Activated naive CD4-positive, alpha-beta T cell treated with anti-CD3 and anti-CD28 coated beads for 36 hours (primary cell): ENCODE measurements at places on chromosomes 12 and 14. TPM values are rescaled to one million over a fixed set of nuclear protein-coding genes. Genes with fewer than 3 reads are reported as not detected.

The SLC25A47 gene
- total RNA-seq, result not detected

DNA sequence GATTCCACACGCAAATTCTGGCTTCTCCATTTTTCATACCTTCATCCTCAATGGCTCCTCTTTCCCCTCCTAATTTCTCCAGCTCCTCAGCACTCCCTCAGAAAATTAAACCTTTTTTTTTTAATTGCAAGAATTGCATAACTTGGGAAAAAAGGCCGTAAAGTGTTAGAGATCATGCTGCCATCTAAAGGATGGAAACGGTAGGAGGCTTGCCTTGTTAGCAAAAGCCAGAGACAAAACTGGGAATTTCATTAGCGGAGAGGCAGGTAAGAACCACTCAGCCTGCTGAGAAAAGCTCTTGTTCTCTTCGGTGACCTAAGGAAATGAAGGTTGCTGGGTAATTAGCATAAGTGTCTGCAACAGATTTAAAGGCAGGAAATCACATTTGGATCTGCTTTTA lies 204.3 kb downstream of the AEBP2 start:
- peaks cover 2% of the 10 kb centered on the region for H3K36me3 ChIP-seq
- H3K27me3 ChIP-seq, result no peaks in the 10 kb centered on the region
- H3K27ac ChIP-seq, result no peak overlapping the region
- H3K4me3 ChIP-seq, result no peak overlapping the region

DNA sequence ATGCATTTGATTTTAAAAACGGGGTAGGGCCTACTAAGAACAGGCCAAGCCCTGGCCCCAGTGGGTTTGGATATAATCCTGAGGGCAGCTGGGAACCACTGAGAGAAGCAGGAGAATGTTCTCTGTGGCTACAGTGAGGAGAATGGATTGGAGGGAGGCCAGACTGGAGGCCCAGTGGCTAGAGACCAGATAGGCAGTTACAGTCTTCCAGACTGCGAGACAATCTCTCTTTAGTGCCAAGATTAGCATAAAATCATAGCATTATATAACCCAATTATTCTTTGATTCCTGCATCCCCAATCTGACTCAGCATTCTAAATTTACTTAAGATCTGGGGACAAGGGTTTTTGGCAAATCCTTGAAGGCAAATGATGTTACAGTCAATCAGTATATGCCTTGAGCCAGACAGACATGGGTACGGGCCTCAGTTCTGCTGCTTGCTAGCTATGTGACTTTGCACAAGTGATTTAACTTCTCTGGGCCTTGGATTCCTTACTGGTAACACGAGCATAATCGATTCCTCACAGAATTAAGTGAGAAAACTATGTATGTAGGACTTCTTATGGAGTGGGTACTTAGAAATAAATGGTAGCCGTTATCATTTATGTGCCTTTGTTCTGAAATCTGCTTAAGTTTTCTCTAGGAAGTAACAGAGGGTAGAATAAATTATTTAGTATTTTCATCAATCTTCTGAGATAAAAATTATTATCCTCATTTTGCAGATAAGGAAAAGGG lies 18.3 kb downstream of the NINJ2 start:
- peaks cover 40% of the 10 kb centered on the region for H3K4me1 ChIP-seq
- H3K27me3 ChIP-seq, result no peaks in the 10 kb centered on the region
- no peak for DNase-seq
- H3K27ac ChIP-seq, result no peak overlapping the region
- no peaks in the 10 kb centered on the region for H3K36me3 ChIP-seq

DNA sequence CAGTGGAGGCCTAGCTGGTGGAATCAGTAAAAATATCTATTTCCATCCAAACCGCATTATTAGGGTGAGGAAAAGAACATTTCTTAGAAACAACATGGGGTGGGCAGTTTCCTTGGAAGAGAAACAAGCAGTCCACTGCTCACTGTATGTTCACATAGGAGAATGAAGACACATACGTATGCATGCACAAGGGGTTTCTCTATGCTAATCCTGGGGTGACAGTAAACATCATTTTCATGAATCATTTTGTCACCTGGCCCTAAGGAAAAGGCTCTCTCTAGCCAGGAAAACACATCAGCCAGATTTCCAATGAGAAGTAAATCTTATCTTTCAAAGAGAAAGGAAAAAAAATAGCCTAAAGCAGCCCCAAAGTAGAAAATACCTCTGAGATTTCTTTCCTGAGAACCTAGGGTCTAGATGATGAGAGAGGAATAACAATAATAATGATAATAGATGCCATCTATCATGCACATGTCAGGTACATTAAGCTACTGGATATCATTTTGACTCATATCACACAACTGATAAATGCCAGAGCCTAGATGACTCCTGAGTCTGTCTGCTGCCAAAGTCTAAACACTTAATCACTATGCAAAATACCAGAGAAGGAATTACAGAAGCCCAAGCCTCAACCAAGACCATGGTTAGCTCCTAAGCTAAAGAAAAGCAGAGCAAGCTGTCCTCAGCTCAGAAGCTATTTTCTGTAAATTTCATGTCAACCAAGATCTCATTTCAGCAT lies 520.5 kb upstream of the TMPO start:
- H3K27me3 ChIP-seq, result peaks cover 10% of the 10 kb centered on the region
- H3K36me3 ChIP-seq, result no peaks in the 10 kb centered on the region
- no peak overlapping the region for H3K27ac ChIP-seq
- H3K4me3 ChIP-seq, result no peak overlapping the region

DNA sequence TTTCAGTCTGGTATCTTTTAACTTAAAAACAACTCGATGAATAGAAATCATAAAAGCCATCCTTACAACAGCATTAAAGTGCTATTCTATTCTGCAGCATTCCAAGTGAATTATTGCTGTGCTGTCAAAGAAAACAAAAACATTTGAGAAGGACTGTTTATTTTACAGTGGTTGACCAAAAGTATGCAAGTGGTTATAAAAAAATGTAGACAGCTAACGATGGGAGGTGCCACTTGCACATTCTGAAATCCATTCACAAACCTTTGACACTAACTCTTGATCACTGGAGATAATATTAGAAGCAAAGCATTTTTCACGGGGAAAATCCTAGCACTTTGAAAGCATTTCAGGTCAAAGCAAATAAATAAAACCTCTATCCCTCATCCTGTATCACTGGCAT lies 55.6 kb downstream of the HMGA2 start:
- no peak overlapping the region for H3K4me3 ChIP-seq
- H3K36me3 ChIP-seq, result no peaks in the 10 kb centered on the region
- no peak for DNase-seq
- H3K27me3 ChIP-seq, result peaks cover 41% of the 10 kb centered on the region
- no peak overlapping the region for H3K27ac ChIP-seq
- H3K4me1 ChIP-seq, result no peaks in the 10 kb centered on the region

The SRGAP1 gene
- 0.02 TPM for total RNA-seq

GRCh38 chr12:64933791-64934190 lies 109.3 kb downstream of the TBC1D30 start:
- H3K27me3 ChIP-seq, result peaks cover 34% of the 10 kb centered on the region

The HNF1A gene
- total RNA-seq, result not detected

GRCh38 chr14:71454513-71455332 lies 477.5 kb upstream of the RGS6 start:
- peaks cover 1% of the 10 kb centered on the region for H3K36me3 ChIP-seq
- no peak overlapping the region for H3K27ac ChIP-seq
- peaks cover 13% of the 10 kb centered on the region for H3K4me1 ChIP-seq
- H3K4me3 ChIP-seq, result no peak overlapping the region

GRCh38 chr12:116141110-116141832 lies 136.2 kb downstream of the MED13L start:
- DNase-seq, result no peak
- no peak overlapping the region for H3K4me3 ChIP-seq
- no peaks in the 10 kb centered on the region for H3K36me3 ChIP-seq

DNA sequence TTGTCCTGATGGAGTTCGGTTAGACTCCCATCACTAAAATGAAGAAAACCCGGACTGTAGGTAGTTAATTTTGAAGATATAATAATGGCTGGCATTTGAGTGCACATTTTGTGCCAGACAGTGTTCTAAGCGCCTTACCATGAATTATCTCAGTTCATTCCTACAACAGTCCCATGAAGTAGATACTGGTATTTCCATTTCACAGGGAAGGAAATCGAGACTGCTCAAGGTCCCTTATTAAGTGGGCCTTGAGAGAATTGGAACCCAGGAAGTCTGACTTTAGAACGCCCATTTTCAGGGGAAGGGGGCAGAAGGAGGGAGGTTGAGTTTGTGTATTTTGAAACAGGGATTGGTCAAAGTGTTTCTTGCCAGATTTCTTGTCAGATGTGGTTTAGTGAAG lies 855 bp downstream of the MNAT1 start:
- peak overlapping the region; percentile 97 for H3K4me3 ChIP-seq
- H3K4me1 ChIP-seq, result peaks cover 20% of the 10 kb centered on the region
- H3K36me3 ChIP-seq, result peaks cover 3% of the 10 kb centered on the region

DNA sequence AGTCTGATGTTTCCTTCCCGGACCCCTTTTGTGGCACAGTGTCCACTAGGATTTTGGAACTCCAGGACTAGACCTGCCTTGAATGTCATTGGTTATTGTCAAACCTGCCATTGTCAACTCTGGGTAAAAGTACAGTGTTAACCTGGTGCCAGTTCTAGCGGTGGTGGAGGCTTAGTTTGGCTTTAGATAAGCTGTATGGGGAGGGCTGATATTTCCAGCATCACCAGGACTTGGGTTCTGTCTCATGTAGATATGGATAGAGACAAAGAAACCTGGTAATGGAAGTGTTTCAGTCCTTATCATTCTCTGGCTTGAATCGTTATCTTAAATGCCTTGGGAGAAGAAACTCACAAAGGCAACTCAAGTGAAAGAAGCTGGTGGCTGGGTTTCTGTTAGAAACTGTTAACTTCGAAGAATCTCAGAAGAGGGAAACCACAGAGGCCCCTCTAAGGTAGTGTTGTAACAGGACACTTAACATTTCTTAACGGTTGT lies 10.6 kb downstream of the CHST11 start:
- no peak overlapping the region for H3K4me3 ChIP-seq
- no peak for DNase-seq
- peaks cover 65% of the 10 kb centered on the region for H3K4me1 ChIP-seq
- H3K27me3 ChIP-seq, result no peaks in the 10 kb centered on the region

The FOXG1 gene
- total RNA-seq, result not detected

GRCh38 chr14:50862036-50862570 lies 9.8 kb upstream of the ABHD12B start:
- H3K4me1 ChIP-seq, result peaks cover 10% of the 10 kb centered on the region
- peaks cover 3% of the 10 kb centered on the region for H3K27me3 ChIP-seq
- no peak overlapping the region for H3K4me3 ChIP-seq
- H3K27ac ChIP-seq, result no peak overlapping the region
- DNase-seq, result no peak

DNA sequence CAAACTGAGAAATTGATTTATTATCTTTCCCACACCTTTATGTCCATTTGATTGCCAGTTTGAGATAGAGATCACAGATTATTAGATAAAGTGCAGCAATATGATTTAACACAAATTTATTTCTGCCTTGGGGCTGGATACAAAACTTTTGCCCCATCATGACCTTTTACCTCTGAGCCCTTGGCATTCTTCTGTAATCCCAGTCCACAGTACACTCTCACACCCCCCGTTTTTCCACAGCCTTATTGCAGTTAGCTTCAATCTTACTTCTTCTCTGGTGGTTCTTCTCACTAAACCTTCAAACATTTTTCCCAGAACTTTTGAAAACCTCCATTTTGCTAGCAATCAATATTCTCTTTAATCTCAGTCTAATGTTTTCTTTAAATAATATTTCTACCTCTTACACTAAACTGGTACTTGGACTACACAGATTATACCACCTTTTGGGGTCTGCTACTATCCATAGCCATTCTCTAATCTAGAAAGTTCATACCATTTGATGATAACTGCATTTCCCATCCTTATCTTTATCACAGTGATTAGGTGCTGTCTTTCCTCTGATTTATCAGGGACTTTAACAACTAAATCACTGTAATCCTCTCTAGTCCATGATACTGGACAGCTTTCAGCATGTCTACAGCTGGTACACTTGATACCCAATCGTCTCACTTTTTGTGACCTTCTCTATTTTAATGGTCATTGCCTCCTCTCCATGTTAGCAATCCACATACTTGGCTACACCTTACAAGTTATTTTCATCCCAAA lies 186.7 kb upstream of the PDE3A start:
- no peaks in the 10 kb centered on the region for H3K36me3 ChIP-seq
- H3K27ac ChIP-seq, result no peak overlapping the region
- H3K4me3 ChIP-seq, result no peak overlapping the region
- DNase-seq, result no peak
- no peaks in the 10 kb centered on the region for H3K4me1 ChIP-seq
- no peaks in the 10 kb centered on the region for H3K27me3 ChIP-seq

DNA sequence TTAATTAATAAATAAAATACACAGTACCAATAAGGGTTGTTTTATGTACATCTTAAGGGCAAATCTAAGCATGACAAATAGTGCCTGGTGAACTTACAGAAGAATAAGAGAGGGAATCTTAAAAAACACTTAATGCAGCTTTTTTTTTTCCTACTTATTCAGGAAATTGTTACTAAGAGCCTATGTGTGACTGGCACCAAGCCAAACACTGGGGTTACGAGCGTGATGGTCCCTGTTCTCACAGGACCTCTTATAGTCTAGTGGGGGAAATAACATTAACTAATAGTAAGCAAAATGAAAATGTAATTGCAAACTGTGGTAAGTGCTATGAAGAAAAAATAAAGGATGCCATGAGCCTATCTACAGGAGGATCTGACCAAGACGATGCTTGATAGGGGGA lies 53.6 kb downstream of the RTN1 start:
- no peak for DNase-seq
- no peaks in the 10 kb centered on the region for H3K4me1 ChIP-seq
- no peak overlapping the region for H3K27ac ChIP-seq
- H3K36me3 ChIP-seq, result no peaks in the 10 kb centered on the region
- no peak overlapping the region for H3K4me3 ChIP-seq
- peaks cover 16% of the 10 kb centered on the region for H3K27me3 ChIP-seq

- peaks cover 21% of the 10 kb centered on the region for H3K36me3 ChIP-seq
- H3K27me3 ChIP-seq, result no peaks in the 10 kb centered on the region
- H3K27ac ChIP-seq, result peak overlapping the region; percentile 54
- DNase-seq, result peak; percentile 51
- peak overlapping the region; percentile 93 for H3K4me3 ChIP-seq
These were observed 2.0 kb downstream of the INTS13 start for GRCh38 chr12:26935636-26936378.

The GPATCH2L gene
- 43.4 TPM for total RNA-seq

- DNase-seq, result peak; percentile 85
- H3K36me3 ChIP-seq, result peaks cover 36% of the 10 kb centered on the region
- peak overlapping the region; percentile 68 for H3K27ac ChIP-seq
These were observed 67.4 kb downstream of the LGMN start for GRCh38 chr14:92680781-92681650.
